ENCODE measurements at places on chromosomes 1 and 21.
A peak's percentile ranks its signal among the peaks of the same experiment; 100 is the strongest.

- DNase-seq, result peak; percentile 69
Observed at GRCh38 chr1:154453574-154454352, 48.3 kb upstream of the TDRD10 start.

GRCh38 chr1:225412321-225412720 is 15.5 kb downstream of the LBR start:
- DNase-seq, result no peak

- no peak for DNase-seq
Observed at GRCh38 chr21:37862536-37862935, 53.7 kb downstream of the KCNJ6 start.

- no peak for DNase-seq
Observed at GRCh38 chr1:116826818-116827606, 72.8 kb downstream of the CD2 start.

DNA sequence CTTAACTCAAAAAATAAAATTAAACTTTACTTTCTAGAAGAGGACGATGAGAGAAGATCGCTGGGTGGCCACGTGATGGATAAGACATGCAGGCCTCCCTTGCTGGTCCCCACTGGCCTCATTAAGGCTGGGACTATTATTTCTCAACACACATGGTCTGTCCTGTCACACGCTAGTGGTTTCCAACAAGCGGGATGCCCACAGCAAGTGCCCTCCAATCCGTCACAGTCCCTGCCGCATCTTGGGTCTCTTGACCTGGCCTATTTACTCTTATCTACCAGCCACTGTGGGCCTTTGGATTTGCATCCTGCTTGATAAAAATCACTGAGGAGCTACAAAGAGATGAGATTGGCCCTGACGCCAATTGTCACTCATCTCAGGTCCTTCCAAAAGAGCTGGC is 30.0 kb downstream of the CAPZB start:
- DNase-seq, result no peak

- DNase-seq, result no peak
Observed at GRCh38 chr1:180213401-180214170, 16.5 kb upstream of the LHX4 start.

- DNase-seq, result no peak
Observed at GRCh38 chr1:119617751-119618691, 30.0 kb downstream of the ZNF697 start.

DNA sequence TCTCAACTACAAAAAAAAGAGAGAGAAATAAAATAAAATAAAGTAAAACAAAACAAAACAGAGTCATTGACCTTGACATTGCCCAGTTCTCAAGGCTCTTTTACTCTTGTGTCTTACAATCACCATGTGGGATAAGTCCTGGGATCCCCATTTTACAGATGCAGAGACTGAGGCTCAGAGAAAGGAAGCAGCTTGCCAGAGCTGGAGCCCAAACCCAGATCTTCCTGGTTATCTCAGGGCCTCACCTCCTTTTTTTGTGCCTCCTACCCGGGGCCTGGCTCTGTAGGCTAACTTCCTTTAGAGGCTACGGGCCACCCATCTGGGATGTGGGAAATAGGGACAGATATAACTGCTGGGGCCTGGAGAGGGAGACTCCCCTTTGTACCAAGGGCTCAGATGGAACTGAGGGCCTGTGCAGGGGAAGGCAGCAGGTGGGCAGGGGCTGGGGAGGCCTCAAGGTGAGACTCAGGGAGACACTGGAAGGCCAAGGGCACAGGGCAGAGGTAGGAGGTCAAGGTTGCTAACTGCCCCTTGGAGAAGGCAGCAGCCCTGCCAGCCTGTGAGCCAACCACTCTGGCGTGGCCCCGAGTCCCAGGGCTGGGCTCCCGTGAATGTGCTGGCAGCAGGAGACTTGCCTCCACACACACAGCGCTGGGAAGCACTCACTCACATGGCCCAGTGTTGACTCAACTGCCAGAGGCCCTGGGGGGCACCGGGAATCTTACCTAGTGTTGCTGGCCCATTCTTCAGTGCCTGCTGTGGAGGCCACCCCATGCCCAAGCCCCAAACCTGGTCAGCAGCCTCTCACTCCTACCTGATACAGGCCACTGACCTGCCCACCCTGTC is 6.5 kb upstream of the ECE1 start:
- DNase-seq, result no peak

DNA sequence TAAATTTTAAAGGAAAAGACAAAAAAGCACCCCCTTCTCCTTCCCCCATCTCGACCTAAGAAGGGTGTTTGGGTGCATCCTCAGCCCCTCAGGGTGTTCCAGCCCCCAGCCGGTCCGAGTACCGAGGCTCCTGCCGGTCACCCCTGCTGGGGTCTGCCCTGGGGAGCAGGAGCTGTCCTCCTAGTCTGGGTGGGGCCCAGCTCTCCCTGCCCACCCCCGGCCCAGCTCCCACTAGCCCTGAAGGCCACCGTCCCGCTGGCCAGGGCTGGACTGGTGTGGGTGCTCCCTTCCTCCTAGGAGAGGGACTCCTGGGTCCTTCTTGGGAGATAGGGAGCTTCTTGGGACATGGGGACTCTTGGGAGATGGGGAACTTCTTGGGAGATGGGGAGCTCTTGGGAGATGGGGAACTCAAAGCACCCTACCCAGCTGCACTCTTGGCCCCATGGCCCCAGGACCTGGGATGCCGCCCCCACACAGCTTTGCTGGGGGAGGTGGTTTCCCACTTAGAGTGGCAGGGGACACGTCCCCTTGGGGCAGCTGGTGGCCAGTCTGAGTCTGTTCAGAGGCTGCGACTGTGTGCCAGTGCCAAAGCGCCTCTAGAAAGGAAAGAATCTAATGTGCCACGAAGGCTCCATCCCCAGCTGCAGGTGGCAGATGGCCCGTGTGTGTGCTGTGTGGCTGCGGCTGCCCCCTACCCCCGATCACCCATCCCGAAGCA is 44.5 kb downstream of the MORN1 start:
- DNase-seq, result no peak

GRCh38 chr1:26370591-26371382 is 1.8 kb downstream of the ZNF683 start:
- no peak for DNase-seq

- DNase-seq, result peak; percentile 74
Observed at GRCh38 chr1:85580872-85581801, 576 bp downstream of the CCN1 start.

GRCh38 chr1:12014141-12014991 is 4.9 kb upstream of the MIIP start:
- peak; percentile 42 for DNase-seq

GRCh38 chr1:204802401-204803175 is 68.1 kb upstream of the NFASC start:
- DNase-seq, result no peak

- DNase-seq, result no peak
Observed at GRCh38 chr1:6325482-6325881, 64.6 kb upstream of the GPR153 start.

DNA sequence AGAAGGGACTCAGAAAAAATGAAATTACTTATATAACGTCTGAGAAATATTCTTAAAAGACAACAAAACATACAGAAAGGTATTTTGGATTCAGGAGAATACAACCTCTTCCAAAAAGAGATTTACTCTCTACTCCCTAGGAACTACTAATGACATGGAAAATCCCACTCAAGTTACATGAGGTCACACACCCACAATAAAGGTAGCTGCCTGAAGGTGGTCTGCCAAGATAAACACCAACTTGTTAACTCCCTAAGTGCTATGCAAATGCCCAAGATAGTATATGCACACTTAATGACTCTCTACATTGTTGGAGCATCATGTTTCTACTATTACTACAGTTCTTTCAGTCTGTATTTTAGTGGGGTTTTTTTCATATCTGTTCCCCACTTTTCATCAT is 26.5 kb downstream of the RERE start:
- no peak for DNase-seq

DNA sequence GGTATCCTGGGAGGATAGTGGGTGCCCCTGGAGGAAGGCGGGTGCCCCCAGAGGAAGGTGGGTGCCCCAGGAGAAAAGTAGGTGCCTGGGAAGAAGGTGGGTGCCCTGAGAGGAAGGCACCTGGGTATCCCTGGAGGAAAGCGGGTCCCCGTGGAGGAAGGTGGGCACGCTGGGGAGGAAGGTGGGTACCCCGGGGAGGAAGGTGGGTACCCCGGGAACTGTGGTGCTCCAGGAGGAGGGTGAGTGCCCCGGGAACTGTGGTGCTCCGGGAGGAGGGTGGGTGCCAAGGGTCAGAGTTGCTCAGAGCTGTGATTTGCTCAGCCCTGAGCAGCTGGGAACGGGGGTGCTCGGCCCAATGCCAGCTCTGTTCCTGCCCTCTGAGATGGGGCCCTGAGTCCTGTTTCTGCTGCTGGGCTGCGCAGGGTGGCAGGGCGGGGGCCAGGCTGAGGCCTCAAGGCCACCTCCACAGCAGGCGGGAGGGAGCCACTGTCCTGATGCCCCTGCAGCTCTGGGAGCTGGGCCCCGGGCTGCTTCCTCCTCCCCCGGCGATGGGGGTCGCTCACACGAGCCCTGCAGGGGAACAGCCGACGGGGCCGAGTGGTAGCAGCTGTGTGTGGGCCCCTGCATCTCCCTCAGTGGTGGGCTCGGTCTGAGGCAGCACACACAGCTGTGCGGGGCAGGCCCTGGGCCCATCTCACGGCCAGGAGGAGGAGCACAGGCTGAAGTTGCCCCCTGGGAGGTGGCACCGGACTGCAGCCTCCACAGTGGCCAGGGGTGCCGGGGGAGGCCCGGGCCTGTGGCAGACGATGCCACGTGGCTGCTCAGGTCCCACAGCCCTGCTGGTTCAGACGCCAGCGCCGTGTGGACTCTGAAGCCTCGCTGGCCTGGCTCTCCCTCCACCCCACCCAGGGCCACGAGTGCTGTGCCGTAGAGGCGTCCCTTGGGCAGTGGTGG is 57.4 kb downstream of the SLX9 start:
- no peak for DNase-seq

DNA sequence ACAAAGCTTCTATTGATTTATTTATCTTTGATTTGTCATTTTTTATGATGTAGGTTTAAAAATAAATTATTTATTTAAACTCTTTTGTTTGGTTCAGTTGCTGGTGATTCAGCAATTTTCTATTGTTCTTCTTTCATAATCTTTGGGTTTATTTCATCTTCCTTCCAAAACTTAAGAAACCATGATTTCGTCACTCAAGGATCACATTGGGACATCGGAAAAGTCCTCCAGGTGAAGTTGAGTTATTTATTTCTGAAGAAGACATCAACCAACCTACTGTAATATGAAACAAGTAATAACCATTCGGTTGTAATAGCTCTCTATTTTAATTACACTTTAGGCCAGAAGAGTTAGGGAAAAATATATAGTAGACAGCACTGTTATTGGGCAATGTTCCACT is 23.0 kb upstream of the WLS start:
- DNase-seq, result no peak

DNA sequence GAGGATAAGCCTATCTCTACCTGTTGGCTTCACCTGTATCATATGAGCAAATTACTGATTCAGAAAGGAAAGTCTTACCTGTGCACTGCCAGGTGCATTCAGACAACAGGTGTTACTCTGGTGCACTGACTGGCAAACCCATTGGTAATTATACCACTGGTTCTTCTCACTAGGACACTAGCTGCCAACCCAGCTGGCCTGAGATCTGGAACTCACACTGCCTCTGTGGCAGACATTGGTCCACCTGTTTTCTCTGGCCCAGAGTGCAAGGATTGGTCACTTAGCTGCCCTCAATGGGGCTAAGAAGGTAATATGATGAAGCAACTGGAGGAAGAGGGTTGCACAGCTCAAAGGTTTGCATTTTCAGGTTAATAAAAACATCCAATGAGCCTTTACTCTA is 140.2 kb upstream of the DNAH14 start:
- no peak for DNase-seq

DNA sequence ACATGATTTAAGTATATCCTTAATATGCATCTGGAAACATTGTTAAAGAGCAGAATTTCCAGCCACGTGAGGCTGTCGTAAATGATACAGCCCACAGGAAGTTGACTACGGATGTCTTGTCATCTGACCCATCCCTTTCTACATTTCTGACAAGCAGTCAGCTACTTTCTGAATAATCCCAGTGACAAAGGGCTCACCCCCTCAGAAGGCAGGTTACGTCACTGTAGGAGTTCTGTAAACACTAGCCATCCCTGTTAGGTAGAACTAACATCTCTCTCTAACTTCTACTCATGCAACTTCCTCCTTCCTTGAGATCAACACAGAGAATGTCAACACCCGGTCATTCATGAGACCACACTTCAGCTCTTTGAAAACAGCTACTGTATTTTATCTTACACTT is 259.2 kb downstream of the GREM2 start:
- peak; percentile 25 for DNase-seq

DNA sequence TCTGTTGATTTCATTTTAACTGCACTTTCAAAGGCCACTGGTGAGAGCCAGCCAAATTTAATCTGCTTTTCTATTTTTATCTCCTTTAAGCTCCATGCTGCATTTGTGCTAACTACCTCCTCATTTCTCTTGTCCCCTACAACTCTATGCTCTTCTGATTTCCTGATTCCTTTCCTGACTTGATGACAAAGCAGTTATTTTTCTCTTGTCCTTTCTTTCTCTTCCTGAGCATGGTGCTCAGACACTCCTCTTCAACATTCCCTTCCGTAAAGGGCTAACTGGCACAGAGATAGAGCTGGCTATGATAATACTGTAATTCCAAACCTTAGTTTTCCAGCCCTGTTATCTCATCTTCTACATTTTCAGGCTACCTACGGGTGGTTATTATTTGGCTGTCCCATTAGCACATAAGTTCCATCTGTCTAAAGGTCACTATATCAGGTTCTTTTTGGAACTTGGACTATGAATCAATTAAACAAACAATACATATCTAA is 6.8 kb upstream of the BCAS2 start:
- DNase-seq, result no peak

GRCh38 chr1:111747282-111747734 is 8.1 kb upstream of the INKA2 start:
- DNase-seq, result peak; percentile 67

- peak; percentile 12 for DNase-seq
Observed at GRCh38 chr1:107963601-107964335, 1.2 kb downstream of the VAV3 start.

- DNase-seq, result peak; percentile 59
Observed at GRCh38 chr21:27406300-27407009, 439.6 kb upstream of the ADAMTS5 start.

- DNase-seq, result no peak
Observed at GRCh38 chr21:32543975-32544374, 41.3 kb downstream of the TCP10L start.

GRCh38 chr1:61950418-61950817 is 208.1 kb downstream of the PATJ start:
- DNase-seq, result no peak

DNA sequence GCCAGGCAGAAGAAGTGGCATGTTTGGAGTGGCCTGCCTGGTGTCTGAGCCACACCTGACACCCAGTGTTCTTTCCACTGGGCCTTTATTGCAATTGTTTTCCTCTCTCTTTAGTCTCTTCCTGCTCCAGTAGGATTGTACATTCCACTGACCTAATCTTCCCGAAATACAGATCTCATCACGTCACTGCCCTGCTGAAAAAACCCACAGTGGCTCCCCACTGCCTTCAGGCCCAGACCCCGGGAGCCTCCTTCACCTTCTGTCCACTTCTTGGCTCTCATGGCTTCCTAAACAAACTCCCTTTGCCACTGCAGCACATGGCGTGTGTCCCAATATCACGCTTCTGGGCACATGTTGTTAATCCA is 25.3 kb upstream of the ATP5PO start:
- peak; percentile 47 for DNase-seq

GRCh38 chr1:207131163-207131562 is 27.1 kb downstream of the C4BPA start:
- DNase-seq, result no peak
